ENCODE measurements at places on chromosomes 6 and 20.
A peak's percentile ranks its signal among the peaks of the same experiment; 100 is the strongest.

- DNase-seq, result no peak
Observed at GRCh38 chr6:77021778-77022177, 441.5 kb downstream of the HTR1B start.

DNA sequence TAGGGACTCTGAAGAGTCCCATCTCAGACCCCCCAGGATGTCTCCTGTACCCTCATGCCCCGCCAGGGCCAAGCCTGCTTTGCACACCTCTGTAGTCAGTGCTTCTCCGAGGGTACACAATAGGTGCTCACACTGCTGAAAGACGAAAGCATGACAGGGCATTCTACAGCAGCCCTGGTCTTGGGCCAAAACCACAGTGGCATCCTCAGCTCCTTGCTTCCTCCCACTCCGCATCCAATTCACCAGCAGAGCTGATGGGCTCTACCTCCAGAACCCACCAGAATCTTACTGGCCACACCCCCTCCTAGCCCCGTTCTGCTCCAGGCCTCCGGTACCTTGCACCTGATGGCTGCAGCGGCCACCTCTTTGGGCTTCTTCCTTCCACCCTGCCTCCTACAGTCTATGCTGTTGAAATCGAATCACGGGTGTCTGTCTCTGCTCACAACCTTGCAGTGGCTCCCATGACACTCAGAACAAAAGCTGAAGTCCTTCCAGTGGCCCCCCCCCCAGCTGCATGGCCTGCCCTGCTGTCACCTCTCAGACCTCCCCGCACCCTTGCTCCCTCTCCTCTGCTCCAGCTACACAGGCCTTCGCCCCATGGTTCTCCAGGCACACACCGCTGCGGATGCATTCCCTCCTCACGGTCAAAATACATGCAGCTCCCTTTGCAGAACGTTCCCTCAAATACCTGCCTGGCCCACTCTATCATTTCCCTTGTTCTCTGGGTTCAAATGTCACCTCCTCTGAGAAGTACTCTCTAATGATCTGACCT is 1.2 kb downstream of the ANGPT4 start:
- DNase-seq, result no peak

- DNase-seq, result no peak
Observed at GRCh38 chr6:49410564-49410963, 52.5 kb downstream of the MMUT start.

- DNase-seq, result no peak
Observed at GRCh38 chr6:39980839-39981580, 46.7 kb upstream of the MOCS1 start.

- no peak for DNase-seq
Observed at GRCh38 chr6:13517116-13517515, 29.7 kb upstream of the GFOD1 start.

DNA sequence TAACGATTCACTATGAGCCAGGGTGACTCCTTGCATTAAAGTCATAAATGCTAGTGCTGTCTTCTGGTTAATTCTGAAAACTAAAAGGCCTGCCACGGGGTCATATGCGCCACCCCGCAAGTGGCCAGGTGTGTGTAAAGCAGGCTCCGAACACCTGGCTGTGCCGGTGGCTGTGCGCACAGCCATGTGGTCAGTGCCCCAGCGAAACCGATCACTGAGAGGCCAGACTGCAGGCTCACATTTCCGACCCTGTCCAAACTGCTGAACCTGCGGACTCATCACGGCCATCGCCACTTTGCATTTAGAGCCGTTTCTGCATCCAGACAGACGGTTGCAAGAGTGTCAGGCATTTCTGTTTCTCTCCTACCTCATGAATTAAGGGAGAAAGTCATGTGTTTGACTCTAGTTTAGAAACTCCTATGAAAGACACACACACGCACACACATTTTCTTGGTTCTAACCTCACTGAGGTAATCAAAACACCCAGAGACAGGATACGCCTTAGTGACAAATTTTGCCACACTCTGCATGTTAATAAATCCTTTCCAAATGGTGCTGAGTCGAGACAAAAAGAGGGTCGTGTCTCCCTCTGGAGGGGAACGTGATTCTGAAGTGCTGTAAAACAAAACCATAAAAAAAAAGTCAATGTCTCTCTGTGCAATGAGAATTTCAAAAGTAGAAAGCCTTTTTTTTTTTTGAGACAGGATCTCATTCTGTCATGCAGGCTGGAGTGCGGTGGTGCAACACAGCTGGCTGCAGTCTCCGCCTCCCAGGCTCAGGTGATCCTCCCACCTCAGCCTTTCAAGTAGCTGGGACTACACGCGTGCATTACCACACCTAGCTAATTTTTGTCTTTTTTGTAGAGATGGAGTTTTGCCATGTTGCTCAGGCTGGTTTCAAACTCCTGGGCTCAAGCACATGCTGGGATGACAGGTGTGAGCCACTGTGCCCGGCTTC is 31.0 kb upstream of the TCFL5 start:
- no peak for DNase-seq

GRCh38 chr6:35469751-35470662 is 1.8 kb downstream of the RPL10A start:
- DNase-seq, result no peak

GRCh38 chr20:31473331-31474096 is 1.4 kb downstream of the DEFB124 start:
- no peak for DNase-seq

DNA sequence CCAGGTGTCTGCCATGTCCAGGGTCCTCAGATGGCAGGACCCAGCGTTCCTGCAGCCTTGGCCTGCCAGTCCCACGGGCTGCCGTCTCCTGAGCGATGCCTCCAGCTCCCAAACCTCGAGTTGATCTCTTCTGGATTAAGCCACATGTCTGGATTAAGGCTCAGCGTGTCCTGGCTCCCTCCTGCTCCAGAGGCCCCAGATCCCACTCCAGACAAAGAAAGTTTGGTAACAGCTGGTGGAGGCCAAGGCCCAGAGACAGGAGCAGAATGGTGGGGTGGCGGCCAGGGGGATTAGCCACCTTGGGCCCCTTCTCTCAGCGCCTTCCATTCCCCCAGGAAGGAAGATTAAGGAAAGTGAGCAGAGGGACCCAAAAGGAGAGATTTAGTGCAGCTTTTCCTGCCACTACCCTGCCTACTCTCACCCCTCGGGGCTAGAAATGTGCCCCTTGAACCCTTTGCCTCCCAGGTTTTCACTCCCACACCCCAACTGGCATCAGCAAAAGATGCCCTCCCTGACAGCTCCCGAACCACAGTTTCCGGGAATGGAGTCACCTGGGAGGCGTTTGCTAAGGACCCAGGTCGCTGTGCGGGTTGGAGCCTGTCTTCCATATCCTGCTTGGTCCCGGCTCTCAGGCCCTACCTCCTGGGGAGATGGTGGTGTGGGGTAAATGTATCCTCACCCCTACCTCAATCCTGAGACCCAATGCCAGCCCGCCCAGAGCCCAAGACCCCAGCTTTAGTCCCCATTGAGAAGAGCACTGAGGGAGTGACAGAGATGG is 6.9 kb downstream of the SPDEF start:
- no peak for DNase-seq

DNA sequence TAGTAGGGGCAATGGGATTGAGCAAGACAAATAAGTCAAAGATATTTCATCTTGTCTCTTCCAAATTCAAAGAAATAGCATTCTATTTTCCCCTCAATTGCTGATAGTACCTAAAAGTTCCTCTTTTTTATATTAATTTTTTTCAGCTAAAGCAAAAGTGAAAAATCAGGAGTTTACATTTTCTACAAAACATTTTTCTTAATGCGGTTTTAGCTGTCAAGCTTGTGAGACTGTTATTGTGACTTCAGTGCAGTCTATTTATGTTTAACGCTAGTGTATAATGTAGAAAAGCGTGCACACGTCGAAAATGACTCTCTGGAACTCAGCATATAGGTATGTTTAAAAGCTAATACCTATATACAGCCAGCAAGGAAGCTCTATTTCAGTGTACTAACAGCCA is 119.8 kb downstream of the BTBD3 start:
- no peak for DNase-seq

GRCh38 chr20:58228484-58229197 is at the start of gene ANKRD60:
TSS of gene ANKRD60 (minus strand) at chr20:58228653. CDS start at chr20:58228653, 0 bp downstream.
- no peak for DNase-seq

DNA sequence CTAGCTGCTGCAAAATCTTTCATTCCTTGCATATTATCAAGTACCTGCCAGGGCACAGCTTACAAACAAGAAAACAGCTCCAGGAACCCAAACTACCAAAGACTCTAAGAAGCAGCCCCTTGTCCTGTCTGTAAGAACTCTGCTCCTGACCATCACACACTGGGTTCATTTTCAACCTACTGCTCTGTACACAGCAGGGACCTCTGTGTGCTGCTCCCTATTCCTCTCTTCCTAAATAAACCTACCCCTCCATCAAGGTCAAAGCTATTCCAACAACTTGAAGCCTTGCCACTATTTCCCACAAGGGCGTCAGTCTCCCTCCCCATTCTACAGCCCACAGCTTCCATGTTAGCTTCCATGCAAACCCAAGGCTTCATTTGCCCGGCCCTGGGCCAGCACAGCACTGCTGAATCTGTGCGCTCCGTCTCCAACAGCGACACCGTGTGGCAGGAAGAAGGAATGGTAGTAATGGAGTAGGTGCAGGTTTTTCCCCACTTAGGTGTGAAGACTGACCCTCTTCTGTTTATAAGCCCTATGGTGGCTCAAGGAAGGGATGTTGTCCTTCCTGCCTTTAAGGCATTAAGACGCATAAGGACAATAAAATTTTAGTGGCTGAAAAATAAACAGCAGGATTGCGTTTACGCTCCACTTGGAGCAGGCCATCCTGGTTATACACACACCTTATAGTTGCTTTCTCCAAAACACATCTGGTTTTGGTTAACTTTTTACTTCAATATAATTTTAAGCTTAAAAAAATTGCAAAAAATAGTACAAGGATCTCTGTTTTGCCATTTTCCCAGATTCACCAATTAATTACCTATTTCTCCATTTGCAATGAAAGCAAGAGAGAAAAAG is 115.2 kb upstream of the NXT1 start:
- peak; percentile 10 for DNase-seq

DNA sequence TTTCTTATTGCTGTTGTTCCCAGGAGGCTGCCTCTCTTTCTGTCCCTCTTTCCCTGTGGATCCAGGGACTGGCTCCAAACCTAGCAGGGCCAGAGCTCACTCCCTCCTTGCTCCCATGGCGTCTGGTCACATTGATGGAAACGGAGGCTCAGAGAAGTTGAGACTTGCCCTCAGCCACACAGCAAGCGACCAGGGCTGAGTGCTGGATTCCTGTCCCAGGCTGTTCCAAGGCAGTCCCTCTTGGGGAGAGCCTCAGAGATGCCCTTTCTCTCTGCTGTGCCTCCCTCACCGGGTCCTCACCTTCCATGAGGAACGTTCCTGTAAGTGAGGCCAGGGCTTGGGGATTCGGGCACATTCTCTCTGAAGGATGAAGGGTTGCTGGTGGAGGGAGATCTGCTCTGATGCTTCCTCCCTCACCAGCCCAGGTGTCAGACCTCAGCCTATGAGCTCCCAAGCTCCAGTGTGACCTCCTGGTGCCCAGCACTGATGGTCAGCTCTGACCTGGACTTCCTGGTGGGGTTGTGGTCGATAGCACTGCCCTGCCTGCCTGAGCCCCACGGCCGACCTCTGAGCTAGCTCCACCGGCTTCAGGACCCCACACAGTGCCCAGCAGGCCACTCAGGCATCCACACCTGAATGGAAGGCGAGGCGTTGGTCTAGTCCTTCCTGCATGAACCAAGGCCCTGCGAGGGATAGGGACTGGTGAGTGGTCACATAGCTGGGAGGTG is 26.8 kb downstream of the SUN5 start:
- no peak for DNase-seq

DNA sequence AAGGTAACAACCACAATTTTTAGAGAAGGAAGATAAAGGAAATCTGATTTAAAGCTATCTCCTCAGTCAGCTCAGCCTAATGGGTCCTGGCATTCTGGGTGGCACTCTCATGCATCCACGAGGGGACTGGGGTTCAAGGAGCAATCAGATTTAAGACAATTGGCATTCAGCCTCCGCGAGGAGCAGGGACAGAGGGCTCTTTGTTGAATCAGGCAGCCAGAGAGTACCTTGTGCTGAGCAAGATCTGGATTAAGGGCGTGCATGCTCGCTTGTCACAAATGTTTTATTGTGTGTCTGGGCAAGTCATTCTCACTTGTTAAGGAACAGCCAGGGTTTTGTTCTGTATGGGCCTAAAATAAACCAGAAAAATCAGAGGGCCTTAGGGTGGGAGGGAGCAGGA is 475.3 kb upstream of the NRSN1 start:
- DNase-seq, result no peak

DNA sequence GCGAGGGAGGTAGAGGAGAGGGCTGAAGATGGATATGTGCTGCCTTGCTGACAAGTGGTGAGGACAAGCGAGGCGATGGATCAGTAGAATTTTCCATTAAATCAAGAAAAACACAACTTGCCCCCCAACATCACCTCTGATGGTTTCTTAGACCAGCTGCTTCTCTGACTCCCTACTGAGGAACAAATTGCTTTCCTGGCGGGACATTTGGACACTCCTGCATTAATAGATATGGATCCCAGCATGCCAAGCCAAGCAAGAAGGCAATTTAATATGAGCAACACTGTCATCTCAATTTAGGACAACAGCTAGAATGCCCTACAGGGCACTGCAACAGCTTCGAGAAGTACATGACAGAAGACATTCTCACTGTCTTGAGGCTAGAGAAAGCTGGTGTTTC is 248.4 kb upstream of the AGPAT4 start:
- DNase-seq, result no peak

DNA sequence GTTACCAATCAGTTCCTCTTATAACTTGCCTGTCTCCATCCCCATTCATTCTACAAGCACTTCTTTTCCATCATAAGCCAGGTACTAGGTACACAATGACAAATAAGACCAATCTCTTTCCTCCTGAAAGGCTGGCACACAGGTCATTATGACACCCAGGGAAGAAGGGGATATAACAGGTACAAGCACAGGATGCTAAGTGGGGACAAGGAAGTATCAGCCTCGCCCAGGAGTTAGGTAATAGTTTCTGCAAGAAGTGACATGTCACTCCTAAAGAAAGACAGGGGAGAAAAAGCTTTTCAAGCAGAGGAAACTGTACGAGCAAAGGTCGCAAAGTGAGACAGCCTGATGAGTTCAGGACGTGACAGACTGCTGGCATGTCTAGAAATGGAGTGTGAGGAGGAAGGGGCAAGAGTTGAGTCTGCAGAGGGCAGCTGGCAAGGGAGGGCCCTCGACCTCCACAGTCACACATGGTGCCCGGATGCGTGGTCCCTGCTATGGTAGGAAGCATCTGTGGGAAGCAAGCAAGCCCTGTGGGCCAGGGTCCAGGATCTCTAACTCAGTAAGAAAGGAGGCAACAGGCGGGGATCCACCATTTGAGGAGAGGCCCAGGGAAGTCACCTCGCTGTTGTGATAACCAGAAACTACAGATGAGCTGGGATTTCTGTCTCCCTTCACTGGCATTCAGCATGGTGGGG is 40.4 kb downstream of the GPLD1 start:
- no peak for DNase-seq

DNA sequence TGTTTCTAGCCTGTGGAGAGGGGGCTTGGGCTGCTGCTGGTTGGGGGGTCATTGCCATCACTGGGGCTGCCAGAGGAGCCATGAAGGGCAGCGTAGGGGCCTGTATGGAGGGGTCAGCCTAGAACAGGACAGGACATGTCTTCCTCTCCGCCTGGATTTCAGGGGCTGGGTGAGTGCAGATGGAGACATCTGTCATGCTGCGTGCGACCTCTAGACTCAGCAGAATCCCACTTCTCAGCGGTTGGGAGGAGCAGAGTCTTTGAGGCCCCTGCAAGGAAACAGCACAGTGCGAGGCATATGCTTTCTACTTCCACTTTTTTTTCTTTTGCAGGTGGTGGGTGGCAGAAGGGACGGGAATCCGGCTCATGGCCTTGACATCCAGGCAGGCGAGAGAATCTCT is 67.9 kb downstream of the EZR start:
- DNase-seq, result no peak

- DNase-seq, result no peak
Observed at GRCh38 chr6:150696190-150696589, 96.5 kb downstream of the PLEKHG1 start.

GRCh38 chr6:2072453-2072852 is 173.0 kb downstream of the GMDS start:
- DNase-seq, result no peak
